NCI-H2029 treated with DMSO at 0.1 percent for 48 hours (cell line): ENCODE measurements at places on chromosomes 6 and 20.

DNA sequence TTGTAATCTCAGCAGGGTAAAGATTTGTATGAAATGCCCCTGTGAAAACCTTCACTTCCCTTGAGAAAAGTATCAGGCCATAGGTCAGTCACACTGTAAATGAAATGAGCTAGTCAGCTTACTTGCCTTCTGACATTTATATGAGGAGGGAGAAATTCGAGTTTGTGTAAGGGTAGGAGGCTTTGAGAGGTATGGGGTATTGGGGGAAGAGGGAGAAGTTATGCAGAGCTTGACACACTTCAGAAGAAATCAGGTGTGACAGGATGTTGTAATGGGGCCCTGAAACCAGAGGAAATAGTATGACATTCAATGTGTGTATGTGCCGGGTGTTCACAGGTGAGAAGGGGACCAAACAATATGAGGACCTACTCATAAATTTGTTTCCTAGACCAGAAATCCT is 64.2 kb upstream of the CCN6 start:
- DNase-seq = no peak

DNA sequence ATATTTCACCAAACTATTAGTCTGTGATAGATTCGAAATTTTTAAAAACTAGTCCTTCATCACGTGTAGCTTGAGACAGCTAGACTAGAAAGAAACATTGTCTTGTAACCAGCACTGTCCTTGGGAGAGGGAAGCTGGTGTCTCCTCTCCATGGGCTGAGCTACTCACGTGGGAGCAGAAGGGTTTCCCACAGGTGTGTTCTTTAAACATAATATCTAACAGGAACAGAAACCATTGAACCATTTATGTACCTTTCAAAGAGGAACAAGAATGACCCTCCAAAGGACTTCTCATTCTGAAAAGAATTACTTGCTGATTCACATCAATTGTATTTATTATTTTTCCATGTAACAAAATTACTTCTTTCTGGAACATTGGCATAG is 72.4 kb upstream of the SYNJ2 start:
- no peak for DNase-seq

DNA sequence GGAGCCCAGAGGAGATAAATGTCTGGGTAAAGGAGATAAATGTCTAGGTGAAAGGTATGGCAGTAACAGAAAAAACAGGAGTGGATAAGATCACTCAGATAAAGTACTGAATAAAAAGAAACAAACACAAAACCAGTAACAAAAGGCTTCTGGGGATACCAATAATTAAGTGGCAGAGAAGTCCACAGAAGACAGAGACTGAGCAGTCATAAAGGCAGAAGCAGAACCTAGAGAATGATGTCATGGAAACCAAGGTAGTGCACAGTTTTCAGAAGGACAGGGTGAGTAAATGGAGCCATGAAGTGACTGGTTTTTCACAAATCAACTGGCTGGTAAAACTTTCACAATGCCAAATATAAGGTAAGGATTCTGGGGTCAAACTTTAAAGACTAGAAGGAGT is 80.9 kb upstream of the PLN start:
- no peak for DNase-seq

GRCh38 chr6:36822506-36823269 is 16.6 kb downstream of the CPNE5 start:
- DNase-seq = no peak
